ENCODE measurements at places on chromosomes 11 and 22.

- DNase-seq, result no peak
These were observed 1.3 kb upstream of the BARX2 start for GRCh38 chr11:129374081-129374992.

DNA sequence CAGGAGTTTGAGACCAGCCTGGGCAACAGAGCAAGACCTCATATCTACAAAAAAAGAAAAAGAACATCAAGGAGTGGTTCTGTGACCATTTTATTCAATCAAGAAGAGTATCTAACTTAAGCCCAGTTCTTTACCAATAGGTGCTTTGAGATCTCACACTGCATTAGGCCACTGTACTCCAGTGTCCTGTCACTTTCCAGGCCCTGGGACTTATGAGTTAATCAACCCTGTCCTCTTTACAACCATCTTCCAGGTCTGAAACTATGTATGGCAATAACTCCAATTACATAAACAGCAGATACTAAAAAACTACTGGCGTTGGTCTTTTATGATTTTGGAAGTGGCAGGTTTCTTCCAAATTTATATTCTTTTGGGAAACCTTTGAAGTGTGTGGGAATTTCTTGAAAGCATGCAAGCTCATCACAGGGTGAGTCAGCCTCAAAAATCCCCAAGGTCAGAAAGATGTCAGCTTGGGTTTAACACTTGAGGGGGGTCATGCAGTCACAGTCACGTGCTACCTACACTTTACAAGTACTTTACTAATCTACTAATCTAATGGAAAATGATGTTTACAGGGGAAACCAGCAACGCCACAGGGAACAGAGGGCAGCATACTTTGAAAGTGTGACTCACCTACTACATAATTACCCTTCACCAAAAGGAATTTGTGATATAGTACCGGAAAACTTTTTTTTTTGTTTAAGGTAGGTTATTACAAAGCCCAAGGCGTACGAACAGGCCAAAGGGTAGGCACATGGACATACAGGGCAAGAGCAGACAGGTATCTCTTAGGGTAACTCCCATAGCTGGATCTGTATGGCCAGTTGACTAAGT lies 15.6 kb downstream of the PISD start:
- DNase-seq, result peak; percentile 89

- DNase-seq, result no peak
These were observed 69.0 kb upstream of the SHISAL1 start for GRCh38 chr22:44381761-44382115.

- no peak for DNase-seq
These were observed 120.3 kb upstream of the B3GAT1 start for GRCh38 chr11:134532131-134532920.

GRCh38 chr11:103988595-103988969 lies 47.9 kb upstream of the DDI1 start:
- DNase-seq, result no peak

- DNase-seq, result no peak
These were observed 1.3 kb downstream of the PARVB start for GRCh38 chr22:44025171-44026065.

DNA sequence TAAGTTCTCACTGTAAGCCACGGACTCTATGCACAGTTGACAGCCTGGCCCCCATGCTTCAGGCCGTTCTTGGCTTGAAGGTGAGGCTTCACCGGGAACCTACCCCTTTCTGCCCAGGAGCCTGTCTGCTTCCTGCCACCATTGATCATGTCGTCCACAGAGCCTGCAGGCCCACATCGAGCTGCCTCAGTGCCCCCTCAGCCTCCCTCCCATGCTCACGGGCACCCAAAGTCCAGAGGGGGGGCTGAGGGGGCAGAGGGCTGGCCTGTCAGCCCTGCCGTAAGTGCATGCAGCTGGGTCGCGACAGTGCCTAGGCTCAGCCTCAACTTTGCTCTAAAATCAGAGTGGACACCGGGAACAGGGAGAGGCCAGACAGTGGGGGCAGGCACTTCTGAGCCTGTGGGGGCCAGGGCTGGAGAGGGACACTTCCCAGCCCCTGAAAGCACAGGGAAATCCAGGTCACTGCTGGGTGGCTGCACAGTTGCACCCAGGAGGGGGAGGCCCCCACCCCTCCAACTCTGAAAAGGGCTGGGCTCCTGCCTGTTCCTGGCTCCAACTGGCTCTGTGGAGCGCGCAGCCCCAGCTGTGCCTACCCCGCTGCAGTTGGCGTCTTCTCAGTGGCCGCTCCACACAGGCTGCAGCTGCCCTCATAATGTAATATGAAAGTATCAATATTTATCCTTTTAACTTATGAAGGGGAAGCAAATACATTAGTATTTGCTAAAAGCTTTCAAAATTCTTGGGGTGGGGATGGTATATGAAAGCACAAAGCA lies 598.6 kb downstream of the DLG2 start:
- DNase-seq, result no peak

GRCh38 chr22:19764636-19765476 lies 4.3 kb downstream of the TBX1 start:
- DNase-seq, result no peak

DNA sequence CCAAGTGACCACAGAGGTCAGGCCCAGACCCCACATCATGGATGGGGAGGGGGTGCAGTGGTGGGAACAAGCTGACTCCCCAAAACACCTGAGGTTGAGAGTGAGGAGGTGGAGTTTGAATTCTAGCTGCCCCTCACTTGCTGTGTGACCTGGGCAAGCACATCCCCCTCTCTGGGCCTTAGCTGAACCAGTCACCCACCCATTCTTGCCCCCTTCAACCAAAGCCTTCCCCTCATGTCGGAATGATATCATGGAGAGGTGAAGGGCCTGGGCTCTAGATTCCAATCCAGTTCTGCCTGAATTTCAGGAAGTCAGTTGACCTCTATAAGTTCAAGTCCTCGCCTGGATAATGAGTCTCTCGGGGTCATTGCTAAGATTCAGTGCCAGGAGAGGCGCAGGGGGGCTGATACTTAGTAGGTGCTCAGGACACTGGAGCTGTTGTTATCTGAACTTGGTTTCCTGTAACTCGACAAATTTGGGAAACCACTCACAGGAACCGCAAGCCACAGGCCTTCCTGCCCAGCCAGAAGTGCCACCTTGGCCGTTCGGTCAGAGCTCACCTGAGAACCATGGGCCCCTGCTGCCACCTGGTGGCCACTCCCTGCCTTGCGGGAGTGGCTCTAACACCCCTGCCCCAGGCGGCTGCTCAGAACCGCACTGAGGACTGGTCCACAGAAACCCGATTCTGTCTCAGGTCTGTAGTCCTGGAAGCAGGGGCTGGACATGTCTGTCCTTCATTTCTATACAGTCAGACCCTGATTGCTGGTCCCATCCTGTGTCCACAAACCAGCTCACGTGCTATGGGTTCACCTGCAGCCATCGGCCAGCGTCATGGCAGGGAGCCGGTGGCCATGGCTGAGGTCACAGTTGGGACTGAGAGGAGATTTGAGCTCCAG lies 6.9 kb downstream of the CDC42EP1 start:
- DNase-seq, result peak; percentile 60

DNA sequence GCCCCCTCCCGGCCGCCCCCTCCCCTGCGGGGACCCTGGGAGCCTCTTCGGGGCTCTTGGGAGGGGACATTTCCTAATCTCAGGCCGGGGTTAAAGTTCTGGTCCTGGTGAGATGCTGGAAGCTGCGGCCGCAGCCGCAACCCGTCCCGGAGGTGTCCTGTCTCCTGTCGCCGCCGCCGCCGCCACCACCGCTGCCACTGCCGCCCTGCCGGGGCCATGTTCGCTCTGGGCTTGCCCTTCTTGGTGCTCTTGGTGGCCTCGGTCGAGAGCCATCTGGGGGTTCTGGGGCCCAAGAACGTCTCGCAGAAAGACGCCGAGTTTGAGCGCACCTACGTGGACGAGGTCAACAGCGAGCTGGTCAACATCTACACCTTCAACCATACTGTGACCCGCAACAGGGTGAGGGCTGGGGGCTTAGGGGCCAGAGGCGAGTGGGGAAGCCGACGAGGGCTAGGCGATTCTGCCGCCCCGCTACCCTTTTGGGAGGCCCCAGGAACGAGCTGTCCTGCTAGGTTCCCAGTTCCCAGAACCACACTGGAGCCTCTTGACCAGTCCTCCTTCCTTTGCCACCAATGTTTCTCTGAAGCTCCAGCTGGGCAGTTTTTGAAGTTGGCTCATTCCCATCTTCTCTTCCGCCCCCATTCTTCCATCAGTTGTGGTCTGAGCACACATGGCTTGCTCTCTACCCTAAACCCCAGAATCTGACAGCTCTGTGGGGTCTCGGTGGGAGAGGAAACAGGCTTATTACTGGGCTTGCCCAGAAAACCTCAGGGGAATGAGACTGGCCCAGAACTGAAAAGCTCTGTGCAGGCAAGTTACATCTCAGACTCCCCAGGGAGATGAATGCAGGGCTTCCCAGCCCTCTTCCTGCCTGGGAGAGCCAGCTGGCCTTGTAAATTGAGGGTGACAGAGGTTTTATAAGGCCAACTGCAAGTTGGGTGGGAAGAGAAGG lies 781 bp downstream of the SIDT2 start:
- no peak for DNase-seq

GRCh38 chr11:4768094-4768493 lies 1.6 kb downstream of the OR51F1 start:
- DNase-seq, result no peak

All from ACHN (cell line).